Central memory CD4-positive, alpha-beta T cell (primary cell): ENCODE measurements at places on chromosomes 2 and 18.

DNA sequence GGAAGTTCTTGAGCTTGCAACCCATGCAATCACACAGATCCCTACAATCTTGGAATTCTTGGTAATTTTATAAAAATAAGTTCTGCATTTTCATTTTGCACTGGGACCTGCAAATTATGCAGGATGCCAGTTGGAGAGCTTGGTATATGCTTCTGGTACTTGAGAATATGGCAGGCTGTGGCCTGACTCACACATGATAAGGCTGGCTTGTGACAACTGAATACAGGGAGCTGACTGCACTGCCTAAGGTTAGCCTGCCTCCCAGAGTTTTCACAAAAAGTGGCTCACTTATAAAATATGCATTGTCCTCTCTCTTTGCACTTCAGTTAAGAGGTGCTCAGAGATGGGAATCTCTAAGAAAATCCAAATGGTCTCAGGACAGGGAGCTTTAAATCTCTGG, 265.5 kb upstream of the KCNJ3 start:
- DNase-seq: no peak

DNA sequence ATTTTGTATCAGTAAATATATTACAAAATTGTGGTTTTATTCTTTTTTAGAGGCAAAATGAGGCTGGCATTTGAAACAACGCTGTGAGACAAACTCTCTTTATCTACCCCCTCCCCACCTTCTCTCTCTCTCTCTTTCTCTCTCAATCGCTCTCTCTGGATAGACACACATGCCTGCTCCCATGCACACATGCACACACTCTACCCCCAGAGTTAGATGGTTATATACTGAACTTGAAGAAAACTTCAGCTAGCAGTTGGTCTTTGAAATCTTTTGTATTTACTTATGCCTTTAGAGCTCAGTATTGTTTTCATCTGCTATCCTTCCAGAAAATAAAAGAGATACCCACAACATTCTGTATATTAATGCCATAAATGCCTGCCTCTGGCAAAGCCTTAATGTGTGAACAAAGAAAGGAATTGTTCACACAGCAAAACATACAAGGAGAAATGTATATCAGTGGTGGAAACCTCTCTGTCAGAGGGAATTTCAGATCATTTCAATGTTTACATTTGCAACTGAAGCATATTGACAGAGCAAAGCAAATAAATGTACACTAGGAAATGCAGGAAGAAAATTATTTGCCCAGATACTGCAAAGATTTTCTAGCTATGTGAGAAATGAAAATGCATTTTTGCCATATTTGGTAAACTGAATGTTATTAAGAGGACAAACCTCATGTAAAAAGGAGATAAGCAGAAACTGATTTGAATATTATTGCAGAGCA, 217.0 kb upstream of the UBE2E3 start:
- no peak for DNase-seq

DNA sequence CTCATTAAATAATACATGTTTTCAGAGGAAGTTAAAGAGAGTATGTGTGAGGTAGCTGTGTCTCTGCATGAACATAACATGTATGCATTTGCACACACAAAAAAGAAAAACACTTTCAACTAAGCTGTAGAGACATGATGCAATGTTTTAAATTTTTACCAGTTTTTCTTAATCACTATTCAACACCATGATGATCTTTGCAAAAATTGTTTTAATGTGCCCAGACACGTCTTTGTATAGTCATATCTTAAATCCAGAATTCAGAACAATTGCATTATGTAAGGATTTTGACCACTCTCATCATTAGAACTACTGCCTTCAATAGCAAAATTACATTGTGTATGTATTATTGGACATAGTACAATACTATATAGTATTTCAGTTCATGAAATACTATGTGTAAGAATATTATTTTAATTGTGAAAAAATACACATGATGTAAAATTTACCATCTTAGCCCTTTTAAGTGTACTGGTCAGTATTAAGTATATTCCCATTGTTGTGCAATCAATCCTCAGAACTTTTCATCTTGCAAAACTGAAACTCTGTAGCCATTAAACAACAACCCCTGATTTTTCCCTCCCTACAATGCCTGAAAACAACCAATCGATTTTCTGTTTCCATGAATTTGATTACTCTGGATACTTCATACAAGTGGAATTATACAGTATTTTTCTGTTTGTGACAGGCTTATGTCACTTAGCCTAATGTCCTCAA, 104.5 kb upstream of the ACVR2A start:
- no peak for DNase-seq

DNA sequence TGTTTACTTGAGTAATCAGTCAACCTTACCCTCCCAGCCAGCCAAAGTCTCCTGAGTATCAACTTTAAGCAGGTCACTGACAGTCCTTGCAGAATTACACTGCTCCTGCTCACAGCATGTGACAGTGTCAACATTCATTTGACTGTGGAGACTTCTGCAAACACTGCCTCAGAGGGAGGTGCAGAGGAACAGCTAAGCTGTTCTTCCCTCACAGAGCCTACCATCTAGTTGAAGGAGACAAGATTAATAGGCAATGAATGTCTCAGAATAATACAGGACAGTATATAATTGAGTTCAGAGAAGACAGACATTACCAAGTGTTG, 11.9 kb downstream of the SLC14A2 start:
- DNase-seq: no peak

- no peak for DNase-seq
Observed at GRCh38 chr18:13256444-13257305, 38.1 kb downstream of the LDLRAD4 start.
